ENCODE measurements at places on chromosomes 2 and 18.

DNA sequence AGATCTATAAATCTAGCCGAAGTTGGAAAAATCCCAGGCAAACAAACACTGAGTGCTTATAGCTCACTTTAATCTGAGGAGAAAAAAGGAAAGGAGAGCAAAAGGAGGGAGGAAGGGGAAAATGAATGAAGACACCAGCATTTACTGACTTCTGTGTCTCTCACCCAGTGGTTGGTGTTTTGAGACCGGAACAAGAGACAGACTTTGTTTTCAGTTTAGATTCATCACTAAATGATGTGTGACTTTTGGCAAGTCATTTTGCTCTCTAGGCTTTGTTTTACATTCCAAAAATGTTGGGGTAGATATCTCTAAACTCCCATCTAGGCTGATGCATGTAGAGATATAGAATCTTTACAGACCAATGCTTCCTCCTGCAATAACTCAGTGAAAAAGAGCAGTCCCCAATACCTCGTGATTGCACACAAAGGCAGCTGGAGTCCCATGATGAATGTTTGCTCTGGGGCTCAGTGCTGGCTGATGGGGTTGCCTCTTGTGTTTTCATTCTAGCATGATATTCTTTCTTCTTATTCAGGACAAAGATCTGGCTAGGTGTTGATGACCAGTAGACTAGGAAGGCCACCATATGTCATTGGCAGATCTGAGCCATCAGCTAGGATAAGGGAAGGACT lies 51.4 kb downstream of the TRIB2 start:
- no peak for DNase-seq

- no peak for DNase-seq
Measured at GRCh38 chr2:232829988-232830387, 40.1 kb upstream of the SNORC start.

DNA sequence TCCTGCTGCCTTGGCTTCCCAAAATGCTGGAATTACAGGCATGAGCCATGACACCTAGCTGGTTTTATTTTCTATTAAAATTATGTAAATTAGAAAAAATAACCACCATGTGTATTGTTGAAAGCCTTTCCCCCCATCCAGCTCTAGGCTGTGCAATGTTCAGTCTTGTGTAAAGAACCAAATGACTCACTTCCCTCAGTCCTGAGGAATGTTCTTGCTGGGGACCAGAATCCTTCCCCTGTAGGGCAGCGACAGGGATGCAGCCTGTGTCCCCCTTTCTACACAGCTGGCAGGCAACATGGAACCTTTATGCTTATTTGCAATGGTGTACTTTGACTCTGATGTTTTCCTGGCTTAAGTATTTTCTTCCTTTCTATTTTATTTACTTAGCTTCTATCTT lies 29.4 kb downstream of the AOX1 start:
- no peak for DNase-seq

GRCh38 chr18:24190590-24190989 lies 51.7 kb downstream of the CABYR start:
- no peak for DNase-seq

GRCh38 chr18:53380063-53380639 lies 844.3 kb downstream of the MBD2 start:
- no peak for DNase-seq

DNA sequence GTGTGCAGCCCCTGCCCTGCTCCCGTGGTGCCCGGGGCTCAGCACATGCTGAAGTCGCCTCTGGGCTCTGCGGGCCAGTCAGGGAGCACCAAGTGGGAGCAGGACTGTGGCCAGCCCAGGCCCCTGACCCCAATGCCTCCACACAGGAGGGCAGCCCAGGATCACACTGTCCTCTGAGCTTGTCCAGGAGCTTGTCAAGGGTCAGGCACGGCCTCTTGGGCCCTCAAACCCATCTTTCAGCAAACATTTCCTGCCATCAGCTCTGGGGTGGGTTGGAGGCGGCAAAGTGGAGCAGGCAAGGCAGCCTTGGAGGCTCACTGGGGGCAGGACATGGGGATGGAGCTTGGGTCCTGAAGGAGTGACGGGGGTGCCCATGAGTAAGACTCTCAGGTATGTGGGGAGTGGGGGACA lies 10.3 kb downstream of the SNED1 start:
- DNase-seq = no peak

DNA sequence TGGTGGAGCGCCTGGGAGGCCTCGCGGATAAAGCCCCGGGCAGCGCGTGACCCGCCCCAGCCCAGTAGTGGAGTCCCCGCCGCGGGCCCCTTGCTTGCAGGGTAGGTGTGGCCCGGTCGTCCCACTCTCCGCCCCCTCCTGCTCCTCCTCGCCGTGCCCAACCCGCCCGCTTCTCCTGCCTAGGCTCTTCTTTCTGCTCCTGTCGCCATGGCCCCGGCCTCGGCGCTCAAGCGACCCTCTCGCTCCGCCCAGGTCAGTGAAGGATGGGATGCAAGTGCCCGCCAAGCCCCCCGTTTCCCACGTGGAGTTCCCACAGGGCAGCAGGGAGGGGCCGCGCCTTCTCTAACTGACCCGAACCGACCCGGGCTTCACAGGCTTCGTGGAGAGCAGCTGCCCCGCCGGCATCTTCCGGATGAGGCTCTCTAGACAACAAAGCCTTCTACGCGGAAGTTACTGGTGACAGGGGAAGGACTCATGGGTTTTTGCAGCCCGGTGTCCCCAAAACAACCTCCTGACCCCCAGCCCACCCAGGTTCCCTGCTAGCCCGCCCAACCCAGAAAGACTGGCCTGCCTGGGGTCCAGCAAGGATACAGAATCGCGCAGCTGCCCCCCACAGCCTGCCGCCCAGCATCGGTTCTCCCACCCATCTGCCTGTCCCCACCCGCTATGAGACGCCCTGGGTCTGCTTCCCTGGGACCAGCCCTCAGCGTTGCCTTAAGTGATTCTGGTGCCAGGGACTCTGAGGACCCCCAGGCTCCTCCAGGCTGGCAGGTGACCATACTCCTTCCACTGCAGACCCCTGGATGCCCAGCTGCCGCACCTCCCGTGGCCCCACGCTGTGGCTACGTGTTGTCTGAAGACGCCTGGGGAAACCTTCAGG lies 32.8 kb downstream of the TTC32 start:
- peak; percentile 80 for DNase-seq

DNA sequence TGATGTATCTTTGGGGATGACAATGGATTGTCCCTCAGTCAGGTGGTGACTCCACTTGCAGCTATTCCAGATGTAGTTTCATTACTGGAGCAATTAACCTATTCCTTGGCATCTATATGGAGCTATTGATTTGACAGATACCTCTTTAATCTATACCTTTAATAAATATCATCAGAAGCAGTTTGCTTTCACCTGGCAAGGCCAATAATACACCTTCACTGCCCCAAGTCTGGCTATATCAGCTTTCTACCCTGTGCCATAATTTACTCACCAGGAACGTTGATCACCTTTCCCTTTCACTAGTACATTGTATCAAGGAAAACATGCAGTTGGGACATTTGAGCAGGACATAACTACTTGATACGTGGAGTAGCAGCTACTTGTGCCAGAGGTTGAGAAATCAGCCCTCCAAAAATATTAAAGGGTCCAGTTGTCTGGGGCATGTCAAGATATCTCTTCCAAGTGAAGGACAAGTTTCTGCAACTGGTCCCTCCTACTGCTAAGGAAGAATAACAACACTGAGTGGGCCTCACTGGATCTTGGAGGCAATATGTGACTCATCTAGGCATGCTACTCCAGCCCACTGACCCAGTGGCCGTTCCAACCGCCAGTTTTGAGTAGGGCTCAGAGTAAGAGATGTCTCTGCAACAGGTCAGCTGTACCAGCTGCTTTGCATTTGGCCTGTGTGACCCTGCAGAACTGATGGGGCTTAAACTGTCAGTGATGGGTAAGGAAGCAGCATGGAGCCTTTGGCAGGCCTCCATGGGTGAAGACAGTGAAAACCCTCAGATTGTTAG lies 67.0 kb downstream of the PSMG2 start:
- no peak for DNase-seq

GRCh38 chr2:88098558-88098900 lies 29.3 kb downstream of the FABP1 start:
- DNase-seq = no peak

- DNase-seq = no peak
Measured at GRCh38 chr18:32337821-32338220, 132.9 kb downstream of the GAREM1 start.

- no peak for DNase-seq
Measured at GRCh38 chr2:109168086-109168485, 39.1 kb downstream of the SH3RF3 start.

DNA sequence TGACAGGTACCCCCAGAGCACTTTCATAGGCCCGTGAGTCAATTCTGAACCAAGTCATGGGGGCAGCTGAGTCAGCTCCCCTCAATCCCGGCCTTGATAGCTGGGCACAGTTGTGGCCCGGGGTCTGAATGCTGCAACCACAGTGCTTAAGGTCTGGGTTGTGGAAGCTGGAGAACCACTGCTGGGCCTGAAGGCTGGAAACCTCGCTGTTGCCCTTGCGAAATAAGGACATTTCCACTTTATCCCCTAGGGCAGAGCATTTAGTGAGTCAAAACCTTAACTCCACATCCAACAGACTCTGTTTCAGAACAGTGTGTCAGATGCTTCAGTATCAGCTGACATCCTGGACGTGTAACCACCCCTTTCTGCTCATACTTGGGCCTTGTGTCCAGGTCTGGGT lies 58.6 kb downstream of the SP110 start:
- DNase-seq = no peak

DNA sequence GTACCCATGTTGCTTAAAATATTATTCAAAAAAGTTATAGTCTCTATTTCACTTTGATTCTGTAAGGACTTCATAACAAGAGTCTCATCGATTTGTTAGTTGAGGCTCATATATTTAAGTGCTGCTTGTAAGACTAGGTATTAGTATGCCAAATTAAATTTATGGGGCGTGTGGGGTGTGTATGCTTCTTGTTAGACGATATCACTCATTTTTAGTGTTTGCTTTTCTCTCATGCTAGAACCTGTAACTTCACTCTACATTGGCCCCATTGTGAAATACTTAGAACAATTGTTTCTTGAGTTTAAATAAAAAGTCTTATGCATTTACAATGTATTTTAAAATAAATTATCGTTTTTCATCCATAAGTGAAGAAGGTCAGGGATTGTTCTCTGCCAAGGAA lies 63.6 kb downstream of the CTNNA2 start:
- no peak for DNase-seq

GRCh38 chr2:207473049-207473930 lies 56.5 kb upstream of the CREB1 start:
- DNase-seq = peak; percentile 58

DNA sequence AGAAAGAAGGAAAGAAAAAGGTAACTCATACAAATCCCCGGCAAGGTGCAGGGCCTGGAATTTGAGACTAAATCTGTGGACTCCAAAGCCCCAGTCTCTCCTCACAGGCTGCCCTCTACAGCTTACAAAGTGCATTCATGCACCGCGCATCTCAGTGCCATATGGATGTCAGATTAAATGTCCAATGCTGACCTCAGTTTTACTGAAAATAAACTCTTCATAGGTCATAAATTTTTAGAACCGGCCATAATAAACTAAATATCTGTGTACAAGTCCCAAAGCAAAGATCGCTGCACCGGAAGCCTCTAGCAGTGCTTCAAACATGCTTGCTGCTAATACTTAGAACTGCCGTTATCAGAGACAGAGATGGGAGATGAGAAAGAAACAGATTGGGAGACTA lies 17.7 kb downstream of the ST6GAL2 start:
- no peak for DNase-seq

GRCh38 chr2:218295029-218295428 lies 2.7 kb upstream of the TMBIM1 start:
- no peak for DNase-seq

- DNase-seq = peak; percentile 88
Measured at GRCh38 chr2:85277416-85278158, 50.2 kb downstream of the TGOLN2 start.

GRCh38 chr2:151729837-151730236 lies 4.4 kb downstream of the NEB start:
- no peak for DNase-seq

DNA sequence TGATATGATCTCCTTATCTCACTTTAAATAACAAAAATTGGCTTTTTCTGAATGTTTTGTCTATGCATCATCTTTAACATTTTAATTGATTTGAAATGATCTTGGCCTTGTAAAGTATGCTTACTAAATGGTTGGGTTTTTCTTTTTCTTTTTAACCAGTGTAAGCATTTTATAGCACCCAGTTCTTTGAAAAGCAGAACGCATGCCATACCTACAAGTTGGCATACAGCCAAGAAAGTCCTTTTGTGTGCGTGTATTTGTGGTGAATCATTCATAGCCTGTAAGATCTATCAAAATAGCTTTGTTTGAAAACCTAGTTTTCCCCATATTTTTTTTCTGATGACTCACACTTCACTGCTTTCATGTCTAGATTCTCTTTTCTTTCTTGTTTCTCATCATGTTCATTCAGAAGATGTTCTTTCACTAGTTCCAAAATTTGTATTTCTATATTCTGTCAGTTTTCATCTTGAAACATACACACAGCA lies 4.1 kb upstream of the VRK2 start:
- DNase-seq = no peak

DNA sequence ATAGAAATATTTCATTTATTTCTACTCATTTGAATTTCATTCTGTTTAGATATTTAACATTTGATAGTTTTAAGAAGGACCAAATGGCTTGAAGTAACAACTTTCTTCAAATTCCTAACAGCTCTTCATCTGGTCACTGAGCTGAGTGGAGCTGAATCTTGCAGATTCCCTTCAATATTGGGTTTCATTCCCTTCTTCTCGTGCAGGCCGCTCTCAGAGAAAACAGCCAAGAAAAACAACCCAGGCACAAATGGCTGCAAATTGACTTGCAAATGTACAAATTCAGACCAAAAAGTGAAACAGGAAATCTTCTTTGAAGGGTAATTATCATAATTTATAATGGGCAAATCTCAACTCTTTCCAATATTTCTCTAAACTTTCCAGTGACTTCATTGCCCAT lies 30.3 kb upstream of the GCG start:
- no peak for DNase-seq

DNA sequence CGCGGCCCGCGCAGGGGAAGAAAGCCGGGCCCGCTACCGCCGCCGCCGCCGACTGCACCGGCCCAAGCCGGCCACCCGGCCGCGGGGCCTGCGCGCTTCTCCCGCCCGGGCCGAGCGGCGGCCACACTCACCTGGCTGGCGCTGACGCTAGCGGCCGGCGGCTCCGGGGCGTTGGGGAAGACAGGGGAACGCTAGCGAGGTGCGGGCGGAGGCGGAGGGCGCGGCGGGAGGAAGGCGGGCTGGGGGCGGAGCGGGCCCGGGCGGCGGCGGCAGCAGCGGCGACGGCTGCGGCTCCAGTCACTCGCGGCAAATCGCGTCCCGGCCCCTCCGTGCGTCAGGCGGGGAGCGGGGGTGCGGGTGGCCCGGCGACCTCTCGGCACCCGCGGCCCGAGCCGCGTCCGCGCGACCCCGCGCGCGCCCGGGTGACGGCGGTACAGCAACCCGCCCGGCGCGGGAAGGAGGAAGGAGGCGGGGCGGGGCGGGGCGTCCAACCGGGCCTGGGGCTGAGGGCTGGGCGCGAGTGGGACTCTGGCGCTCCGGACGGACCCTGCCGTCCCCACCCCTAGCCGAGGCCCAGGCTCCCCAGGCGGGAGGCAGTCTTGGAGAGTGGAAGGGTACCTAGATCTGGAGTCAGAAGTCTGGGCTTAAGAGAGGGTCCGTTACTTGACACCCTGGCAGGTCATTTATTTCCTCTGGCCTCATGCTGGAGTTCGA lies at the start of gene SESTD1:
Gene SESTD1 (minus strand): TSS at position 465 of the 714 bp plus-strand sequence. CDS start 72,991 bp downstream, outside the sequence.
- peak; percentile 87 for DNase-seq

- no peak for DNase-seq
Measured at GRCh38 chr2:225028572-225028971, 13.7 kb downstream of the DOCK10 start.
